ENCODE measurements at places on chromosomes 1 and 21.

DNA sequence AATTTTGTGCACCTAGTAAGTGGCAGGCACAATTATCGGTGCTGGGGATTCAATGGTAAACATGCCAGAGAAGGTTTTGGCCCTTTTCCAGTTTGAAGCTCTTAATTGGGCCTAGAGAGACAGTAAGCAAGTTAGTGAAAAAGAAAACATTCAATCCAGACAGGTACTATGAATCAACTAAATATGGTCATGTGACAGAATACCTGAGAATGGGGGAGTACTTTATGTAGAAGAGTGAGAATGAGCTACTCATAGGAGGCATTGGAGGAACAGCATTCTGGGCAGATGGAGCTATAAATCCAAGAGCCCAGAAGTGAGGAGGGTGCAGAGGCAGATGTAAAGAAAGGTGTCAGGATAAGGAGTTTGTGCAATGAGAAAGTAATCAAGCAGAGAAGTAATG is 1017.9 kb downstream of the ADGRL2 start:
- DNase-seq = peak; percentile 4

DNA sequence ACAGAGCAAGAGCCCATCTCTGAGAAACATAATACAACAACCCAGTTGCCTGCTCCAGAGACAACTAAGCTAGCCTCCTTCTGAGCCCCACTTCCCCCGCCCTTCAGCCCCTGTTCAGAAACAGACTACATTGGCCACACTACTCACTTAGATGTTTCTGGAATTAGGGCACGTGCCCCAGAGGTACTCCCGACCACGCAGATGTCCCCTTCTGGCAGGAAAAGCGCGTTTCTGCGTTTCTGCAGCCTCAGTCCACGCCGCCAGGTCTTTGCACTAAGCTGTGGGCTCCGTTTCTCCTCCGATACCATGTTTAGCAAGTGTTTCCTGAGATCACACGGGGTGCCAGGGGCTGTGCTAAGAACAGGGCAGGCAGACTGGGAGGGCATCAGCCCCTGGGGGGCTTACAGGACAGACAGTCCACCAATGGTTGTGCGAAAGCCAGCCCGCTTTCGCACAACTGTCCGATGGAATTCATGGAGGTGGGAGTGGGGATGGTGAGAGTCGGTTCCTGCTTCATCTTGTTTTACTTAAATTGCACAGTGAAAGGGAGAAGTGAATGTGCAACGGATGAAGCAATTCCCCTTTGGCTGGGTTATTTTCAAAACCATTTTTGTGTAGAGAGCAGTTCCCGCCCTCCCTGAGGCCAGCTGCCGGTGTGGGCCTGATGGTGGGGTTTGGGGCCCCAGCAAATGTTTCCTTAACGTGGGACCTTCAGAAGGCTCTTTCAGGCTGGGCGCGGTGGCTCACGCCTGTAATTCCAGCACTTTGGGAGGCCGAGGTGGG is 2.7 kb downstream of the PIK3CD start:
- DNase-seq = no peak

DNA sequence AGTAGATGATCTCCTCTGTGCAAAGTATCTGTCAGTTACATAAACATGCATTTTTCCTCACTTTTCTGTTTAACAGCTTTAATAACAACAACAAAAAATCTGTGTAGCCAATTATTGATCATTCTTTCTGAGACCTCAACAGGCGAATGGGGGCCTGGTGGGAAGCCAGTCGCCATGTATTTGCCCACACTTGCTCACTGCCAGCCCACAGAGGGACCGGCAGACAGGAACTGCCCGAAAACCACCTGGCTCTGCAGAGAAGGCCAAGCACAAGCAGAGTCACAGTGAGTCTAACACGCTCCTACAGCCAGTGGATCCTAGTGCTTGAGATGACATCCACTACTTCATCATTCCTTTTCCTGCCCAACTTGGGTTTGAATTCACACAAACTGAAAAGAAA is 56.1 kb downstream of the NPHP4 start:
- no peak for DNase-seq

GRCh38 chr1:210739627-210740026 is 394.3 kb downstream of the KCNH1 start:
- no peak for DNase-seq

- DNase-seq = no peak
These were observed 10.5 kb downstream of the ACOT11 start for GRCh38 chr1:54558434-54559030.

DNA sequence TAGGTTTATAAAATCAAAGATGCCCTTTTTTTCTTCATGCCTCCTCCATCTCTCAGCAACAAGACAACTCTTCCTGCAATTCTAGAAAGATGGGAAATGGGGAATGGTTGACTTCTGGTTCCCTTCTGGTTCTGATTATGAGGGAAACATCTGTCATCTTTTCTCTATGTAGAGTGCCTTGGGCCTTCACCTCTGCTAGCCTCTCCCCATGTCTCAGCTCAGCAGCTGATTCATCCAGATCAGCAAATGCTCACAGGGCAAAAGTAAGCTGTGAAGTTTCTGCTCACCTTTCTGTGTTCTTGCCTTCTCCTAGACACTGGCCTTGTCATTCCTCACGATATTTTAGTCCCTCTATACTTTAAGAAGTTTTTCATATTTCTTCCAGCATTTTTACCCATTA is 17.8 kb upstream of the BECN2 start:
- no peak for DNase-seq

- no peak for DNase-seq
These were observed 76.0 kb downstream of the TIAM1 start for GRCh38 chr21:31268090-31268489.

DNA sequence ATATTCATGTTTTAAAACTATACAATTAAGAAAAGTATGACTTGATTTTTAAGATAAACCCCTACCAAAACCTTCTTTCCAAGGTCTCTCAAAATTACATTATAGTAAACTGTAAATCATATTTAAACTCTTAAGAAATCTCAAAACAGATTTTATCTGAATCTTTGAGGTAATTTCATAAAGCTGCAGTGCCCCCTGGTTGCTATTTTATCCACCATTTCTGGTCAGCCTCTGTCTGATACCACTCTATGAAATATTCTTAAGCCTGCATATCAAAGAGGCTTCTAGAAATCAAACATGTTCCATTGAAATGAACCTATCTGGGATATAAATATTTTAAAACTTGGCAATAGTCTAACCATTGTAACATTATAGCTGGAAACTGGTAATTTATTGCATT is 317.3 kb downstream of the COL11A1 start:
- no peak for DNase-seq

GRCh38 chr1:8780405-8780804 is 37.0 kb downstream of the RERE start:
- DNase-seq = no peak

DNA sequence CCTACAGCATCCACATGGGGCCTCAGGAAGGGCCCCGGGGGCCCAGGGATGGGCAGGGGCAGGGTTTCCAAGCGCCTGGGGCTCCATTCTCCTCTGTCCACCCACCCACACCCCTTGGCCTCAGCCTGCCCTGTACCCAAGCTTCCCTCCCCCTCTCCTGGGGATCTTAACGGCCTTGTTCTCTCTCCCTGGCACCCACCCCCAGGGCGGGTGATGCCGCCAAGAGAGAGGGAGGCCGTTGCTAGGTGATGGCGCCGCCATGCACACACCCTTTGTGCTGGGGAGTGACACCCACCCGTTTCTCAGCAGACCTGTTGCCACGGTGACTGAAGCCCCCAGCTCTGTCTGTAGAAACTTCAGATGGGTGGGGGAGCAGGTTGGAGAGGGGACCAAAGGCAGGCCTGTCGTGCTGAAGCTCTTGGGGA is 7.6 kb downstream of the GPR37L1 start:
- no peak for DNase-seq

DNA sequence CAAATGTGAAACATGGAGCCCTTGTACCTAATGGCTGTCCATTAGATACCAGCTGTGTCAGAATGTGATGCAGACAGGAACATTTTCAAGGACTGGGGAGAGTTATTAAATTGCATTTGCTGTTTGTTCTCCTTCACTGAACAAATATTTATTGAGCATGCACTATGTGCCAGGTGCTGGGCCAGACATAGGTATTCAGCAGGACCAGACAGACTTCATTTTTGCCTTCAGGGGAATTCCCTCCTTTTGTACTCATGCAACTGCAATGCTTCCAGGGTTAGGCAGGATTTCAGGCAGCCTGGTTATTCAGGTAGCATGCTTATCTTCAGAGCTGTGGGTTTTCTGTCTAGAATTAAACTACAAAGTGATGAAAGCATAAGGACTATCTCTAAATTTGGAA is 64.2 kb upstream of the SMYD2 start:
- peak; percentile 51 for DNase-seq

DNA sequence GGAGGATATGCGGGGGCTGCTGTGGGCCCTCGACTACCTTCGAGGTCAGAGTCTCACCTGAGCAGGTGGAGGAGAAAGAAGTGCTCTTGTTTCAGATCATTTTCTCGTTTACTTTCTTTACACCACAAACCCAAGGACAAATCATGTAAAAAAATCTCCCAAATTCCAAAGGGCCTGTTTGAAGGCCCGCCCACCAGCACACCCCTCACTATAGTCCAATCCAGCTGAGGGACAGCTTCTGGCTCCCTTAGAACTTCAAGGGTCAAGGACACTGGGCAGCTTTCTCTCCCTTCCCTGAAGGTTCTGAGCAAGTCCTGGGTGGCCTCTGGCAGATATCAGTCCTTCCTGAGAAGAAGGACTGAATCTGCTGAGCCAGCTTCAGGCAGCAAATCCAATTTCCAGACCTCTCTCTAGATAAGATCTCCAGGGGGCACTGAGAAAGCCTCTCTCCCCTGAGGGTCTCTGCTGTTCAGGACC is 5.5 kb downstream of the STK40 start:
- no peak for DNase-seq

GRCh38 chr1:172350856-172351255 is 69.6 kb upstream of the C1orf105 start:
- DNase-seq = no peak

GRCh38 chr1:35726450-35727433 is 8.1 kb upstream of the C1orf216 start:
- DNase-seq = peak; percentile 7

- DNase-seq = no peak
These were observed 143.1 kb downstream of the PLPP3 start for GRCh38 chr1:56436296-56436695.

- no peak for DNase-seq
These were observed 392.0 kb upstream of the ADGRL4 start for GRCh38 chr1:79398501-79398900.

- no peak for DNase-seq
These were observed 209.6 kb downstream of the GREM2 start for GRCh38 chr1:240402326-240402725.

DNA sequence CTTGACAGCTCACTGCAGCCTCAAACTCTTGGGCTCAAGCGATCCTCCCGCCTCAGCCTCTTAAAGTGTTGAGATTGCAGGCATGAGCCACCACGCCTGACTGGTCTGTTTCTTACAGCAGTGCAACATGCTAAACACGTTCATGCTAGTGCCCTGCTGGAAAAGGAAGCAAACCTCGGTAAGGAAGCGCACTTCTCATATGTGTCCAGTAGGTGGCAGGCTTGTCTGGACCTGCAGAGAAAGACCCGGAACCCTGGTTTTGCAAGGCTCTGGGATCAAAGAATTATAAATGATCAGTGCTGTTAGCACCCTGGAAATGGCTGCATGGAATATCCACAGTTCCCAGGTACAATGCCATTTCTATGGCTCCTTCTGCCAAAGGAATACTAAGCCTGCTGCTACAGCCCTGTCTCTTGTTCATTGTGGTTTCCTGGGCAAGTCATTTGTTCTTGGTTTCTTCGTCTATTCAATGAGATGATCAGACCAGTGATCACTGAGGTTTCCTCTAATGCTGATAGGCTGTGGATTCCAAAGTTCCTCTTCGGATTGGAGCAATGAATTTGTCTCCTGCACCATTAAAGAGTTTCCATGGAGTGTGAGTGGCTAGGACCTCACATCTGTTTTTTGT is 15.9 kb downstream of the RNU5D-1 start:
- DNase-seq = peak; percentile 83

DNA sequence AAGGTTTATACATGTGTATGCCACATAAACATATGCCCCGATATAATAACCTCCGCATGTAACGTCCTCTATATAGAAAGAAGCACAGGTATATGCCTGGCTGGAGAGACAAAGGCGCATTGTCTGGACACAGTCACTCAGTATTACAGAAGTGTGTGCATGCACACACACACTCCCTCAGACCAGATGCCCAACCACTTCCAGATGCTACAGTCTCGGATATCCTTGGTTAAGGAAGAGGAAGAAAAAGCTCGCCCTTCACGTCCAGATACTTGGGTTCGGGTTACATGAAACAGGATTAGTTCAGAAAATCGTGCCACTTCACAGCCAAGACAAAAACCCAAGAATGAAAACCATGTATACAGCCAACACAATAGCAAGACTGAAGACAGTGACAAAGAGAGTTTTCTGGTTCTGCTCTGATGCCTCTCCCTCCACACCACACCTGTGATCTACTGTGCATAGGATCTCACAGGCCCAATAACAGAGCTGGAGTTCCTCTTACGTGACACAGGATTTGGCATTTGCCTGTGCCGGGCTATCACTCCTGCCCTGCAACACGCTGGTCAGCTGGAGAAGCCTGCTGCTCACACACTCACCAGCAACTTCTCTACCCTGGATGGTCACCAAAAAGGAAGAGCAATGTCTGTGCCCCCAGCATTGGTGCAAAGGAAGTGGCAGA is 75.0 kb downstream of the SSBP3 start:
- peak; percentile 73 for DNase-seq

DNA sequence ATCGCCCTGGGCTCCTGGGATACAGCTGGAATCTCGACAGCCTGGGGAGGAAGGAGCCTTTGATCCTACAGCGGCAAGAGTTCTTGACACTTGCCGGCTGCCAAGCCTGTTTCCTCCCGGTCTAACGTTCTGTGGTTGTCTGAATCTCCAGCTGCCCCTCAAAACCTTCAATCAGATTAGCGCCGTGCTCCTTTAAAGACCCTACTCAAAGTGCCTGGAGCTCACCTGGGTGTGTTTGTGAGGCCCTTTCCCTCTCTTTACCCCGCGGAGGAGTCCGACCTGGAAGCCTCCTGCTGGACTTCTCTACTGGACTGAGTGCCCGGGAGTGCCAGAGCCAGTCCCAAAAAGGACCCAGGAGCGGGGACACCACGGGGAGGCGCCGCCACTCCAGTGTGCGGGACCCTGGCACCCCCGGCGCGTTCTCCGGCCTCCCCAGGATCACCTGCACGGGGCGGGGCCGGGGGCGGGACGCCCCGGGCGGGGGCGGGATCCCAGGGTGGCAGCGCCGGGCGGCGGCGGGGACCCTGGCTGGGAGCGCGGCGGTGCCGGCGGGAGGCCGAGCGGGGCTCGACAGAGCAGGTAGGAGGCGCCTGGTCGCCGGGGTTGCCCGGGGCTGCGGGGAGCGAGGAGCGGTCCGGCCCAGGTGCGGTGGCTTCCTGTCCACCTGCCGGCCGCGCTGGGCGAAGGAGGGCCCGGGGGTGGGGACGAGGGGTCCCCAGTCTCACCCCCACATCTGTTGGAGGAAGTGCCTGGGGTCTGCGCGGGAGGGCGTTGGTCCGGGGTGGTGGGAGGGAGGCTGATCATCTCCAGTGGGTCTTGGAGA is at the start of gene NCMAP:
Gene NCMAP, plus strand, starts transcription at position 497 of the 823 bp plus-strand sequence. CDS start 39,344 bp downstream, outside the sequence.
- DNase-seq = no peak

GRCh38 chr1:2789986-2790581 is 11.4 kb downstream of the TTC34 start:
- DNase-seq = no peak

GRCh38 chr1:59261537-59261936 is 35.4 kb upstream of the FGGY start:
- DNase-seq = no peak

- DNase-seq = no peak
These were observed 42.6 kb downstream of the BACE2 start for GRCh38 chr21:41210426-41211059.

Data from NCI-H2029 (cell line).